ENCODE measurements at places on chromosomes 11 and 22.

DNA sequence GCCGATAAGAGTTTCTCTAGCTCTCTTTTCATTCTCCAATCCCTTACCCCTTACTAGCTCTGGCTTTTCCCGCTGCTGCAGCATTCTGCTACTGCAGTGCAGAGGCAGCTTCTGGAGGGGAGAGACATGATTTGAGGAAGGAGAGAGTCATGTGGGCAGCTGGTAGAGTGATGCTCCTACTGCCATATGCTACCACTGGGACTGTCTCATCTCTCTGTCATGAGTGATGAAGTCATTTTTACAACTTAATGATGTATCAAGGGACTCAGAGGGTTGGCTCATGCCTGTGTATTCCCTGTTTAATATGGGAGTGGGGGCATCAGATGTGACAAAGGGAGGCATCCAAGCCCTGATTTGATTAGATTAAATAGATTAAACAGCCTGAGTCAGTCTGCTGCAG, 11.3 kb downstream of the SLC17A6 start:
- DNase-seq: no peak

GRCh38 chr22:40213478-40213877, 35.8 kb downstream of the TNRC6B start:
- no peak for DNase-seq

DNA sequence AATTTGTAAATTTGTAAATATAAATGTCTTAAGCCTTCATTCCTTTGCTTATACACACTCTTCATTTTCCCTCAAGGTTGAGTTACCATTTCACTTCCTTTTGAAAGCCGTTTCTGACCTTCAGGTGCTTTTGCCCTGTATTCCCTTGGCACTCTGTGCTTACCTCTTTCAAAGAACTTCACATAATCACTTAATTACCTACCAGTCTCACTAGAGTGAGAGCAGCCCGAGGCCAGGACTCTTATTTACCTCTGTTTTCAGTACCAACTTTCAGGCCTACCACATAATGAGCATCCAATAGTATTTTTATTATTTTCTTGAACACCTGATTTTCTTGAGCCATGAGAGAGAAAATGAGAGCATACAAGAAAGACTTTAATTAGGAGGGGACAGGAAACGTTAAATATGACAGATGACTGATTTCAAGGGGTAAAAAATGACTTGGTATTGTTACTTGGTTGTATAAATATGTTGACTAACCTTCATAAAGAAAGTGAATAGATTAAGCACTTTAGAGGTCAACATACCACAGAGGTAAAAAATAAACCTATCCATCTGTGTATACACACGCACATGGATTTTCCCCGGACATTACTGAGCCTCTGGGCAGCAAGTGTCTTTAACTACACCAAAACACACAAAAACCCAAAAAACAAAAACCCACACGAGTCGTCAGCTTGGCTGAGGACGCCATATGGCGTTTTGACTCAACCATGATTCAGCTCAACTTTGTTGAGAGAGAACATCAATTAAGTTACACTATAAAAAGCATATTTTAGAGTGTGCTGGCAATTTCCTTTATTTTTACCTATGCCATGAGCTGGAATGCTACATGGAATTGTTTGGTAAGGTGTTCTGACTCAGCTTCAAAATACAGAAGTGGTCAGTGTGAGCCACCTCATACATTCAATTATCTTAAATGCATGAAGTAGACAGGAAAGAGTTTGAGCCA, 7.6 kb downstream of the ATXN10 start:
- DNase-seq: no peak

DNA sequence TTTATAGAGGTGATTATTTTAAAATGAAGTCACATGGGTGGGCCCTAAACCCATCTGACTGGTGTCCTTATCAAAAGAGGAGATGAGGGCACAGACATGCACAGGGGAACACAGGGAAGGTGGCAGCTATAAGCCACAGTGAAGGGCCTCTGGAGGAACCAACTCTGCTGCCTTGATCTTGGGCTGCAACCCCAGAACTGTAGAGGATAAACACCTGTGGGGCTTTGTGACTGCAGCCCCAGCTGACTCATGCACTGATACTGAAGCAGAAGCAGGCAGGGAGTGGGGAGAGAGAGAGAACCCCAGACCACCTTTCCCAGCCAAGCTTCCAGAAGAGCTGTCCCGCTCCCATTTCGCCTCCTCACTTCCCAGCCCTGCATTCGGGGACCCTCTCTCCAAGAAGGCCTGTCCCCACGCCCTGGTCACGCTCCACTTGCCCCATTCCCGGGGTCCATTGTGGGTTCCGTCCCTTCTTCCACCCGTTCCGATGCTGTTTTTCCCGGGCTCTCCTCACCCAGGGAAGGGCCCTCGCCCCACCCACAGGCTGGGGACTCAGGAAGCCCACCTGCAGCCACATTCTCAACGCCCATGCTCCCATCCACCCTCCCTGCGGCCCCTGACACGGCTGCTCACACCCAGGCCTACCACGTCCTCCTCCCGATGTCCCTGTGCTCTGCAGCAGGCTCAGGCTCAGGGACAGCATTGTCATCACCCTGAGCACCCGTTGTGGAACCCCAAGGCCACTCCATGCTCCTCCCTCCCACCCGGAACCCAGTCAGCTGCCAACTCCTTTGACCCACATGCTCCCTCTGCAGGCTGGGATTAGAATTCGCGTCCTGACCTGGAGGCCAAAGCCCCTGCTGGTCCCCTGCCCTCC, 90.8 kb upstream of the SHANK2 start:
- no peak for DNase-seq

DNA sequence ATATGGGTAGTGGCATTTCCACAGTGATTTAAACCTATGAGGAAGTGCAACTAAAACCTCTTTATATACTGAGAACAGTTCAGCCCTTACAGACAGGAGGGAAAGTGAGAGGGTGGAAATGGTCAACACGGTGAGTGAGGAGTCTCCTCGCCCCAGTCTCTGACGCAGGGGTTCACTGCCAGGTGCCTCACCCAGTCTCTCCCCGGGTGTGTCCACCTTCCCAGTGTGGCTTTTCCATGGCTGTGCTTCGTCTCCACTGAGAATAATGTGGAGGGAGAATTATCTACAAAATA, 116.6 kb upstream of the TOP3B start:
- no peak for DNase-seq

DNA sequence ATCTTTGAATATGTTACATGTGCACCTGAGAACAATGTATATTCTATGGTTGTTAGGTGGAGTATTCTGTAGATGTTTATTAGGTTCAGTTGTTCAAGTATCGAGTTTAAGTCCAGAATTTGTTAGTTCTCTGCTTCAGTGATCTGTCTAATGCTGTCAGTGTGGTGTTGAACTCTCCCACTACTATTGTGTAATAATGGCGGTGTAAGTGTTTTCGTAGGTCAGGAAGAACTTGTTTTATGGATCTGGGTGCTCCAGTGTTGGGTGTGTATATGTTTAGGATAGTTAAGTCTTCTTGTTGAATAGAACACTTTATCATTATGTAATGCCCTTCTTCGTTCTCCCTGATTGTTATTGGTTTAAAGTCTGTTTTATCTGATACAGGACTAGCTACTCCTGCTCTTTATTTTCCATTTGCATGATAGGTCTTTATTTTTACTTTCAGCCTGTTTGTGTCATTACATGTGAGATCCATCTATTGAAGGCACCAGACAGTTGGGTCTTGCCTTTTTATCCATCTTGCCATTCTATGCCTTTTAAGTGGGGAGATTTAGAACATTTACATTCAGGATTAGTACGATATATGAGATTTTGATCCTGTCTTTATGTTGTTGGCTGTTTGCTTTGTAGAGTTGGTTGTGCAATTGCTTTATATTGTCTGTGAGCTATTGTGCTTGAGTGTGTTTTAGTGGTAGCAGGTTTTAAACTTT, 121.6 kb downstream of the DDX10 start:
- no peak for DNase-seq

DNA sequence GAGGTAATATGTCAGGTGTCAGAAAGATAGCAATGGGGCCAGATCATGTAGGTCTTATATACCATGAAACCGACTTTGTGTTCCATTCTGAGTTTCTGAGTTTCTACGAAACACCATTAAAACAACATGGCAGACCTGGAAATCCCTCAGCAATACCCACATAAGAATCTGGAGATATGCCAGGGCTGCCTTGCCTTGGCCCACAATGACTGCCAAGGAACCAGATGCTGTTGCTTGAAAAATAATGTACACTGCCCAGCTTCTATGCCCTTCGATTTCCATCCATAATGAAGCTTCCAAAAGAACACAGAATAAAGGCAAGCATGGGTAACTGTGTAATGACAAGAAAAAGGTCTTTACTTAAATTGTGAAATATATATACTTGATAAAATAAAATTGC, 277.4 kb downstream of the SOX6 start:
- no peak for DNase-seq

- no peak for DNase-seq
Measured at GRCh38 chr22:47299863-47300697, 537.6 kb downstream of the TBC1D22A start.

- DNase-seq: no peak
Measured at GRCh38 chr11:66318600-66318970, 1.7 kb upstream of the CD248 start.

DNA sequence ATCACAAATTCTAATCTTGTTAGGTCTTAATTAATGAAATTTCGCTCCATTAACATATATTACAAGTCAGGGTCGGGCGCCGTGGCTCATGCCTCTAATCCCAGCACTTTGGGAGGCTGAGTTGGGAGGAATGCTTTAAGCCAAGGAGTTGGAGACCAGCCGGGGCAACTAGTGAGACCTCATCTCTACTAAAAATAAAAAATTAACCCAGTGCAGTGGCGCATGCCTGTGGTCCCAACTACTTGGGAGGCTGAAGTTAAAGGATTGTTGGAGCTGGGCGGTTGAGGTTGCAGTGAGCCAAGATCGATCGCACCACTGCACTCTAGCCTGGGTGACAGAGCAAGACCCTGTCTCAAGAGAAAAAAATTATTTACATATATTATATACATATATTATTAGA, 1.9 kb downstream of the TMA7B start:
- no peak for DNase-seq

DNA sequence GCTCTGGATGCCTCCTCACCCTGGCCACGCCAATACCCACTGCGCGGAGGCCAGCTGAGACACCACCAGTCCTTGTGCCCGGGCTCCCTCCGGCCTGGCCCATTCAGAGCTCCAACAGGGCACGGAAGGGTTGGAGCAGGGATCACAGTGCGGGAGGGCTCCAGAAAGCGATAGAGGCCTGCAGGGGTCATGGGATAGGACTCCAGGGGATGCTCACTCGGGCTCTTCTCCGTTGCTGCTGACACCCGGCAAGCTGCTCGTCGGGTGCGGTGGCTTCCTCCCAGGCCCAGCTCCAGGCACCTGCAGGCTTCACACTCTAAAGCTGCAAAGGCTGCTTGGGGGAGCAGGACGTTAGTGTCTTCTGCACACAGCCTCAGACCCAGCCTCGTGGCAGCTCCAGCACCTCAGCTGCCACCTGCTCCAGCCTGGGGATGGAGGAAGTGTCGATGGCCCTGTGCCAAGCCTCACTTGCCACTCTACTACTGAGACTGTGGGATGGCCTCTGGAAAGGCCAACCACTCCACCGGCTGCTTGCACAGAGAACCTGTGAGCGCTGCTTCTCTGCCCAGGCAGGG, 10.6 kb downstream of the WNT7B start:
- DNase-seq: no peak

DNA sequence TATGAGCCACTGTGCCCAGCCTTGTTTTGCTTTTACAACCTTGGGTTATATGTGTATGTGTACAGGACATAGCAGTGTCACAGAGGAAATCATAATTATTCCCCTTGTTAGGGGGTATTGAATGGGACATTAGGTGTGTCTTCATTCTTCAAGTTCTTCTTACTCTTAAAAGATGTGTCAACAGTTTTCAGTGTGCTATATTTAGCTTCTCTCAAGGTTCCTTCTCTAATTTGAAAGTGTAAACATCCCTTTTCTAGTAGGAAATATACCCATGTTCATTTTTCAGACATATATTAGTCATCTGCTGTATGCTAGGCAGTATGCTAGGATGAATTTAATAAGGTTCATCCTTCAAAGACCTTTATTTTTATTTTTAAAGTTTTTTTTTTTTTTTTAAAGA, 17.1 kb downstream of the PCF11 start:
- no peak for DNase-seq

DNA sequence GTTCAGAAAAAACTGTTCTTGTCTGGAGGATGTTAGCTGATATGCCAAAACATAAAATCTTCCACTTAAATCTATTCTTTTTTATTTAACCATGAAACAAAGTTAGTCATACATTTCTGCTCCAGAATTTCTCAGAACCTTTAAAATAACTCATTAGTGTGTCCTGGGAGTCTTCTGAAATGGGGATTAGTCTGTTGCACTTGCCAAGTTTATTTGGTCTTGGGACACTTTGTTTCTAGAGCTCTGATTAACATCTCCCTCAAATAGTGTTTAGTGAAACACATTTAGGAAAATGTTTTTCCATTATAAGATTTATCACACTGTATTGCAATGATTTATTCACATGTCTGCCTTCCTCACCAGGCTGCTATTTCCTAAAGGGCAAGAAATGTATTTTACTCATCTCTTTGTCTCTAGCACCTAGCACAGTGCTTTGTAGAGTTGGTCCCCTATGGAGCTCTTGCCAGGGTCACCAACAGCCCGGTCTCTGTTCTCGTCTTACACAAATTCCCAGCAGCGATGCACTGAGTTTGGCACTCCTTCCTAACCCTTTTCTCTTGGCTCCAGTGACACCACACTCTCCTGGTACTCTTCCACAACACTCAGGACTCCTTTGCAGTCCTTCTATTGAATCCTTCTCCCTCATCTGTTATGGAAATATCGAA, 189.2 kb downstream of the CSNK2A3 start:
- DNase-seq: no peak

GRCh38 chr11:72621008-72621610, 53.1 kb downstream of the PDE2A start:
- DNase-seq: no peak

DNA sequence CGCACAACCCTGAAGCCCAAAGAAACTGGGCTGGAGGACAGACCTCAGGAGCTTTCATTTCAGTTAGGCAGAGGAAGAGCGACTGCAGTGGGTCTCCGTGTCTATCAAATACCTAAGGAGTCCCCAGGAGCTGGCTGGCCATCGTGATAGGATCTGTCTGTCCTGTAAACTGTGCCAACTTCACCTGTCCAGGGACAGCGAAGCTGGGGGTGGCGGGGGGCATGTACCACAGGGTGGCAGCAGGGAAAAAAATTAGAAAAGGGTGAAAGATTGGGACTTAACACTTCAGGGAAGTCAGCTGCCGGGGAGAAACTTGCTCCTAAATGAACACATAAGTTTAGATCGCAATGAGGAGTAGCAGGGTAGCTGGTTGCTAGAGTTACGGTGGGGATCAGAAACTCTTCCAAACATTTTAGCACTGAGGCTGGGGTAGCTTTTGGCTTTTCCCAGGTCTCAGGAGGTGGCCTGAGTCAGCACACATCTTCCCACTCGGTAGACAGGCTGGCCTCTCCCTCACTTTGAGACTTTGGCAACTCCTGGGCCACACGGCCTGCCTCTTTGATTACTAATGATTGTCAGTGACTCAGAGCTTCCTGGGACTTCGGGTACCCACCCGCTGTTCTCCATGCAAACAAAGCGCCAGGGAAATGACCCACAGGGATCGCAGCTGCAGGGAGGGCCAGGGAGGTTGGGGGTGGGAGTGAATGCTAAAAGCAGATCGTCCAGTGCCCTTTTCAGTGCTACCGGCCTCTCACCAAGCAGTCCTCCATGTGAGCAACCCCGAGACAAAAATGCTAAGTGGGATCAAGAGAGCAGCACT, 2.9 kb upstream of the MTFP1 start:
- no peak for DNase-seq
